ENCODE measurements at places on chromosomes 6 and 20.

GRCh38 chr6:71028236-71028876 is 71.5 kb upstream of the B3GAT2 start:
- no peak for DNase-seq

DNA sequence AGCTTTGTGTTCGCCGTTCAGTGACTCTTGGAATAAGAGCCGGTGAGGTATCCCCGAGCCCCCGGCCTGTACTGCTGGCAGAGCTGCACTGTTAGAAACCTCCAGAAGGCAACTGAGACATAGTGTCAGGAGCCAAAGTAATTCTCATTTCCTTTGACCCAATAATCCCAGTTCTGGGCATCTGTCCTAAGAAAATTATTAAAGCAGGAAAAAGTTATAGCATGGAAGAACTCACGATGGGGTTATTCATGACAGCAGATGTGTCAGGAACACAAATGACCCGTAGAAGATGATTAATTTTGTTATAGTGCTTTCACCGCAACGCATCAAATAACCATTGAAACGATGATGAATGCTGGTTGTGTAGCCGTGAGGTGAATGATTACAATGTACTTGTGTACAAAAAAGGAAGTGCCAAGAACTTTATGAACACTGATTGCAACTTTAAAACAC is 20.3 kb downstream of the CYP21A2 start:
- no peak for DNase-seq

GRCh38 chr6:158938811-158939254 is 61.2 kb downstream of the RSPH3 start:
- DNase-seq: no peak

DNA sequence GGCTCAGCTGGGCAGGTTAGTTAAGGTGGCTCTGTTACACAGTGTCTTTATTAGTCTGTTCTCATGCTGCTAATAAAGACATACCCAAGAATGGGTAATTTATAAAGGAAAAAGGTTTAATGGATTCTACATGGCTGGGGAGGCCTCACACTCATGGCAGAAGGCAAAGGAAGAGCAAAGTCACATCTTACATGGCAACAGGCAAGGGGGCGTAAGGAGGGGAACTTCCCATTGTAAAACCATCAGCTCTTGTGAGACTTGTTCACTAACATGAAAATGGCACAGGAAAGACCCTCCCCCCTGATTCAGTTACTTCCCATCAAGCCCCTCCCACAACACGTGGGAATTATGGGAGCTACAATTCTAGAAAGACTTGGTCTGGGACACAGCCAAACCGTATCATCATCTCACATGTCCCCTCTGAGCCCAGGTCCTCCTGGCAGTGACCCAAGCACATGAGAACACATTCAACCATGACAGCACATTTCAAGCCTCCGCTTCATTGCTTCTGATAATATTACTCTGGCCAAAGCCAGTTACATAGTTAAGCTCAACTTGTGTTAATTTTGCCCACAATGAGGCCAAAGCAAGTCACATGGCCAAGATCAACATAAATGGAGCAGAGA is 383.9 kb downstream of the PLCB1 start:
- no peak for DNase-seq

- DNase-seq: no peak
Observed at GRCh38 chr20:62023935-62024334, 41.7 kb downstream of the TAF4 start.

- no peak for DNase-seq
Observed at GRCh38 chr6:146545581-146545980, 1.9 kb downstream of the RAB32 start.

- DNase-seq: no peak
Observed at GRCh38 chr6:73375216-73375615, 5.5 kb upstream of the OOEP start.

DNA sequence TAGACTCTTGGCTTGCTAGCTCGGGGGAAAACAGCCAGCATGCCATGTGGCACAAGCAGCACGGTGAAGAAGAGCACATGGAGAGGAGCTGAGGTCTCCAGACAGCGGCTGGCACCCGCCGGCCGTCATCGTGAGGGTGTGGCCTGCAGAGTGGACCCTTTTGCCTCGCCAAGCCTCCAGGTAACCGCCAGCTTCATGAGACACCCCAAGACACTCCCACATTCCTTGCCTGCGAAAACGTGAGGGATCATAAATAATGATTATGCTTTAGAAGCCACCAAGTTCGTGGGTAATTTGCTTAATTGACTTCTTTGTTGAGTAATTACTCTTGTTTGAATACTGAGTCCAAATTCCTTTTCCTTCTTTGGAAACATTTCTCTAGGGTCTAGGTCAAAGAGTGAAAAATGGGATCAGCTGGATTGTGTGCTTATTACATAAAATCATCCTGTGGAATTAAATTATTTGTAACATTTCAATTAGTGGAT is 23.2 kb downstream of the FAM50B start:
- DNase-seq: no peak

- DNase-seq: no peak
Observed at GRCh38 chr6:2843138-2843740, 1.6 kb upstream of the SERPINB1 start.

DNA sequence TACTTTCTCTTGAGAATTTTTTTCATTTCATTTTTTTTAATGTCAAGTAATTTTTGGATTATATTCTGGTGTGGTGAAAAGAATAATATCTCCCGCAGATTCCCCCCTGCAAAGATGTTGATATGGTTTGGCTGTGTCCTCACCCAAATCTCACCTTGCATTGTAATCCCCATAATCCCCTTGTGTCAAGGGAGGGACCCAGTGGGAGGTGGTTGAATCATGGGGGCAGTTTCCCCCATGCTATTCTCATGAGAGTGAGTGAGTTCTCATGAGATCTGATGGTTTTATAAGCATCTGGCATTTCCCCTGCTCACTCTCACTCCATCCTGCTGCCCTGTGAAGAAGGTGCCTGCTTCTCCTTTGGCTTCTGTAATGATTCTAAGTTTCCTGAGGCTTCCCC is 58.7 kb upstream of the PMEPA1 start:
- DNase-seq: no peak

DNA sequence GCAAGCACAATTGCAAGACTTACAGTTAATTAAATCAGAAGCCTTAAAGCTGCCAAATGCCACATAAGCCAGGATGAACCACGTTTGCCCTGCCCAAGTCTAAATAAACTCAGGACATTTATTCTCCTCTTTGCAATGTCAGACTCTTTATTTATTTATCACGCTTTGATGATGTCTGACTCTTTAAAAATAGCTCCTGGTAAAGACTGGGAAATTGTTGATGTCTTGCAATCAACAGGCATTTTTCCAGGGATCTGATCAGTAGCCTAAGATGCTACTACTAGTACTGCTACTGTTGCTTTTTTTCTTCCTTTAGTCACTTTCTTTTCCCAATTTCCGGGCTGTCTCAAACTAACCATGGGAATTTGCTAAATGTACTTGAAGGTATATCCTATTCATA is 365.8 kb upstream of the MARCKS start:
- no peak for DNase-seq

GRCh38 chr20:47227119-47227518 is 129.4 kb downstream of the ZMYND8 start:
- no peak for DNase-seq

DNA sequence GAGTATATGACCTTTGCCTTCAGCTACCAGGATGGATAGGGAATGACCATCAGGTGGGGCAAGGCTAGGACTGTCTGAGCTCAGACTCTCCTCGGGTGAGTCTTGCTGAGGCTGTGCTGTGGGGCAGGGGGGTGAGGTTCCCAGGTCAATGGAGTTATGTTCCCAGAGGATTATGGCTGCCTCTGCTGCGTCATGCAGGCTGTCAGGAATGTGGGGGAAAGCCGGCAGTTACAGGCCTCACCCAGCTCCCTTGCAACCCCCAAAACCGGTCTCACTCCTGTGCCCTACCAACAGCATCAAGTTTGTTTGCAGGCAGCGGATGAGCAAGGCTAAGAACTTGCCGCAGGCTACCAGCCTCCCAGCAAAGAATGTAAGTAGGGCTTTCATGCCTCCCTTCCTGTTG is 93.5 kb downstream of the ESR1 start:
- no peak for DNase-seq

Data from thymus (tissue), 14 donors.